ENCODE measurements at places on chromosomes 6 and 20. TPM values are rescaled to one million over a fixed set of nuclear protein-coding genes. Genes with fewer than 3 reads are reported as not detected.

DNA sequence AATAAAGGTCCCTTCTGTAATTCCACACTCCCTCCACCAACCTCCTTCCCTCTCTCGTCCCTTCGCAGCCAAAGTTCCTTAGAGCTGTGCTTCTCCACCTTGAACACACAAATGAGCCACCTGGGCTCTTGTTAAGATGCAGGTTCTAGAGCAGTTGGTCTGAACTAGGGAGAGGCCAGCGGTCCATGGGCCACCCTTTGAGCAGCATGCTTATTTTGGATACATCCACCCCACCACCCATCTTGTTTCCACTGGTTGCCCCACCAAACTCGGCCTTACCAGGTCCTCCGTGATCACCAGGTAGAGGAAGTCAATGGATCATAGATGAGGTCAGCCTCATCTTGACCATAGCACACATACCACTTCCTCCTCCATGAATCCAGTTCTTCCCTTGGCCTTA lies 7.3 kb upstream of the BPIFA2 start:
- no peak for DNase-seq

GRCh38 chr6:170039156-170040114 lies 251.4 kb downstream of the DLL1 start:
- no peak for DNase-seq

DNA sequence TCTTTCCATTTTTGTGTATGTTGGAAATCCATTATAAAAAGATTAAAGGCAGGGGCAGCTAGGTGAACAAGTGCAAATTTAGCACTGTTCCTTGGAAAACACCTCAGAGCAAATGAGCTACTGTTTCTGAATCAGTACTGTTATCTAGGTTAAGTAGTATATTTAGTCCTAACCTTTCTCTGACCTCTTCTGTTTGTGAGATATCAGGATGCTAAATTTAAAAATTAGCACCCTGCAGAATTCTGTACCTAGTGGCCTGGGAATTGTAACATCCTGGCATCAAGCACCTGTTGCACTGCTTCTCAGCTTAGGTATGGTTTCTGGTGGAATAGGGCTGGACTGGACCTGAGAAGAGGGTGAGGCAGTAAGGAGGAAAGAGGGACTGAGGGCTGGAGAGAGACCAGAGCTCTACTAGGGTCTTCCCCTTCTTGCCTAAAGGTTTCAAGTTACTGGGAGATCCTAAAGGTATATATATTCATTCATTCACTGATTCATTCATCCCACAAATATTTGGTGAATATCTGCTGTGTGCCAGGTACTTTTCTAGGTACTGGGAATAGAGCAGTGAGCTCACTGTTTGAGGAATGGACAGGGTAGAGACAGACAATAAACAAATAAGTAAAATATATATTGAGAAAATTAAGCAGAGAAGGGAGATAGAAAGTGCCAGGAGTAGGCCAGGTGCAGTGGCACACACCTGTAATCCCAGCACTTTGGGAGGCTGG lies 5.2 kb downstream of the ZNF76 start:
- DNase-seq: no peak

DNA sequence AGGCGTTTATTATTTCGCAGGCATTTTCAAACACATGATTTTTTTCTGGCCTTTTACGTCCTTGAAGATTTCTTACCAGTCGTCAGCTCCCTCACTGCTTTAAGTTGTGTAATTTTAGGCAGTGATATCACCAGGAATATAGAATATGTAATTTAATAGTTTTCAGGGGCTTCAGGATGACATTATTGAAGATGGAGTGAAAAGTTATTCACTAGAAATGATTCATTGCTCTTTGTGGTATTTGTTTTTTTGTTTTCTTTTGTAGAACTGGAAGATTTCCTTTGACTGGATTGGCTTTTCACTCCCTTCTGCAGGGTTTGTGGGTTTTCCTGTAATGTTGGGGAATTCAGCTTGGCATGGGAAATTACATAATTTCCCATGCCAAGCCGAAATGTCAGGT lies 2.0 kb downstream of the LRRC1 start:
- DNase-seq: no peak

DNA sequence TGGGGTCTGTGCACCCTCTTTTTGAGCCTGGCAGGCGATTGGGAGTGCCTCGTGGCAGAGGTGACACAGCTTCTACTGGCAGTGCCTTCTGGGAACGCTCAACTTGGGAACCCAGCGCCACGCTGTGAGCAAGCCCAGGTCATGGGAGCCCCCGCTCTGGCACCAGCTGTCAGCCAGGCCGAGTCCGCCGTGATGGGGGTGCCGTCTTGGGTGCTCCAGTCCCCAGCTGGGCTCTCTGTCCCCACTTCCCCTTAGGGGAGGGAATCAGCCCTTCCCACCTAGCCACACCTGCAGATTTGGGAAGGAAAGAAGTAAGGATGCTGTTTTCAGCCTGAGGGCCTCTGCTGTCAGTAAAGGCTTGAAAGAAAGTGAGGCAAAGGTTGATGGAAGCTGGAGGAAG lies 31.0 kb upstream of the NTSR1 start:
- no peak for DNase-seq

GRCh38 chr6:116580198-116580597 lies 8.9 kb downstream of the RWDD1 start:
- DNase-seq: no peak

DNA sequence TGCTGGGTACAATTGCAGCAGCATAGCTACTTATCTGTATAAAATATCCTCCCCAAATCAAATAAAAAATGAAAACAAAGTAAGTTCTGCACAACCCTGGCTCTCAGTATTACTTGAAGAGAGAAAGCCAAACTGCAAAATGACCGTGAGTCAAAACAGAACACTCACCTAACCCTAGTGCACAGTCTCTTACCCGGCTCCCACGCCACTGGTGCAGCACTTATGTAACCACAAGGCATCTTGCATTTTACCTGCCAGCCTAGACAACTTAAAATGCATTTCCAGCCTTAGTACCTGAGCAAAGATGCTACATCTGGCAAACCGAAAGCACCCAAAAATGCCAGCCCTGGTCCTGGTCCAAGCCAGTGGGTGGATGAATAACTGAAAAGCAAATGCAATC lies 12.4 kb upstream of the SIRPB1 start:
- DNase-seq: no peak

- no peak for DNase-seq
Observed at GRCh38 chr20:47543006-47543431, 41.3 kb downstream of the NCOA3 start.

- peak; percentile 94 for DNase-seq
Observed at GRCh38 chr6:138546733-138547185, 47.5 kb upstream of the NHSL1 start.

DNA sequence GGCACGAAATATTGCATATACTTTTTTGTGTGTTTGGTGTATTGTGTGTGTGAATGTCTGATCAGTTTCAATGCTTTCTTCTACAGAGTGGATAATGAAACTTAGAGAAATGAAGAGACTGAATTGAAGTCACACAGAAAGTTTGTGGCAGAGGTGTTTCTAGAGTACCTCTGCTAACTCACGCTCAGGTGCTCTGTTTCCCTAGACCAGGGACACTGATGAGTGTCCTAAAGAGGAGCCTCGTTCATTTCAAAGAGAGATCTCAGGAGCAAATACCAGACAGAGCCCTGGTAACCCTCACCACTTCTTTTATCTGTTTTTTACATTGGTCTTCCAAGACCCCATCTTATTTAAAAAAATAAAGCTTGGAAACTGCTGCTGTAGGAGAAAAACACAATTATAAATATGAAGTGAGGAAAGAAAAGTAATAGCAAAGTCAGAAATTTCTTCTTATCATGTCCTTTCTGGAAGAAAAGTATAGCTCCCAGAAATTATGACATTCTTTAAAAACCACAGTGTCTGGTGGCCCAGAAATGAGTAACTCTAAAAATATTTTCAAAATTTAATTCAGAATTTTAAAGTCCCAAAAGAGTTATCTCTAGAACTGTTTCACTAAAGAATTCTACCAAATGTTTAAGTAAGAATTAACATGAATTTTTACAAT lies 720.6 kb downstream of the RFPL4B start:
- no peak for DNase-seq

GRCh38 chr6:36927691-36928546 lies 26.6 kb upstream of the PI16 start:
- no peak for DNase-seq

DNA sequence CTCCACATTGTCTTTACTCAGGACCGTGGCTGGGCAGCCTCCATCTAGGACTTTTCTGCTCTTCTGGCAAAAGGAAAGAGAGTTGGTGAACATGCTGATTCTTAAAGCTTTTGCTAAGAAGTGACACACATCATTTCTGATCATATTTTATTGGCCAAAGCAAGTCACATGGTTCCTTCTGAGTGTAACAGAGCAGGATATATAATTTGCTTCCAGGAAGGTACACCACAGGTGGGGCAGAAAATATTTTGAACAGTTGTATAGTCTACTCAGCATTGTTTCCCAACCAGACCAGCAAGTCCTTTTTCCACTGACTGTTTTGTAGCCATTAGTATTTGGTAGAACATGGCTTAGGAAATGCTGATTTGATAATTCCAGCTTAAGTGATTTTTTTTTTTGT lies 73.5 kb downstream of the AKAP7 start:
- DNase-seq: no peak

DNA sequence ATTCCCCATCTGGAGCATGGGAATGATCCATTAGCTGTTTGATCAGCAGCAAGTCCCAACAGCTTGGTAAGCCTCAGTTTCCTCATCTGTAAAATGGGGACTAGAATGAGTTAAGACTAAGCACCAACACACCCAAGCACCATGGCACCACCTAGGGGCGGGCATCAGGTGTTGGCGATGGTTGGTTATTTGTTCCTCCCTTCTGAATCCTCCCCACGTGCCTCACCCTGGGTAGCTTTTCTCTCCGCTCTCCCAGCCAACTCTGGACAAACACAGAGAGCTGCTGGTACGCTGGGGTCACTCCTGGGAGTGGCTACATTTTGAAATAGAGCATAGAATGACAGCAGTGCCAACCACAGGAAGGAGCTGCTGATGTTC lies 13.3 kb upstream of the ITPR3 start:
- DNase-seq: peak; percentile 29

- no peak for DNase-seq
Observed at GRCh38 chr20:42474646-42475045, 715.1 kb downstream of the PTPRT start.

GRCh38 chr6:160457823-160458222 lies 109.6 kb downstream of the SLC22A3 start:
- no peak for DNase-seq

GRCh38 chr20:59770270-59770669 lies 163.2 kb downstream of the SYCP2 start:
- DNase-seq: no peak

GRCh38 chr20:38970302-38970701 lies 8.2 kb downstream of the DHX35 start:
- no peak for DNase-seq

DNA sequence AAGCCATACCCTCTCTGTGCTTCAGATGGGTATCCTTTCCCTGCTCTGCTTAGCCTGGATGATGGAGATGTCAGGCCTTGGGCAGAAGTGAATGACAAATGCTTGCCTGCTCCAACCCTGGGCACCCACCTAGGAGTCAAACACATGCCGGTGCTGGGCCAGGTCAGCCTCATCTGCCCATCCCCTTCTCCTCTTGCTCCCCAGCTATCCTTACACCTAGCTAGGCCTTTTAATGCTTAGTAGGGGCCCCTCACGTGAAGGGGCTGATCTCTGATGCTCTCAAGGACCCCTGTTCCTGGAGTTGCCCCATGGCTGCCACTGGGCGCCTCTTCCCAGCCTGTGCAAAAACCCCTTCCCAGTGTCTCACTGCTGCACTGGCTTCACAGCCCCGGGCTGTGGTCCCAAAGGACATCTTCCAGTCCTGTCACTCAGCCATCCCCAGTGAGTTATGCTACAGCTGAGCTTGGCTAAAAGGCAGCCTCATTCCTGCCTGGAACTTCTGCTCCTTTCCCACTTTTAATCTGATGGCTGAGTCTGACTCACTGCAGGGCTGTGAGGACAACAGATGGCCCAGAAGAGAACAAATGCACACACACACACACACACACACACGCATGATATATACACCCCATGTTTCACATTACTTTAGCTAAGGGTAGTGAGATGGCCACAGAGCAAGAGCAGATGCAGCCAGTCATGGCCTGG lies 12.8 kb upstream of the SDCBP2 start:
- peak; percentile 55 for DNase-seq

GRCh38 chr20:21230220-21230619 lies 72.9 kb upstream of the XRN2 start:
- DNase-seq: no peak

DNA sequence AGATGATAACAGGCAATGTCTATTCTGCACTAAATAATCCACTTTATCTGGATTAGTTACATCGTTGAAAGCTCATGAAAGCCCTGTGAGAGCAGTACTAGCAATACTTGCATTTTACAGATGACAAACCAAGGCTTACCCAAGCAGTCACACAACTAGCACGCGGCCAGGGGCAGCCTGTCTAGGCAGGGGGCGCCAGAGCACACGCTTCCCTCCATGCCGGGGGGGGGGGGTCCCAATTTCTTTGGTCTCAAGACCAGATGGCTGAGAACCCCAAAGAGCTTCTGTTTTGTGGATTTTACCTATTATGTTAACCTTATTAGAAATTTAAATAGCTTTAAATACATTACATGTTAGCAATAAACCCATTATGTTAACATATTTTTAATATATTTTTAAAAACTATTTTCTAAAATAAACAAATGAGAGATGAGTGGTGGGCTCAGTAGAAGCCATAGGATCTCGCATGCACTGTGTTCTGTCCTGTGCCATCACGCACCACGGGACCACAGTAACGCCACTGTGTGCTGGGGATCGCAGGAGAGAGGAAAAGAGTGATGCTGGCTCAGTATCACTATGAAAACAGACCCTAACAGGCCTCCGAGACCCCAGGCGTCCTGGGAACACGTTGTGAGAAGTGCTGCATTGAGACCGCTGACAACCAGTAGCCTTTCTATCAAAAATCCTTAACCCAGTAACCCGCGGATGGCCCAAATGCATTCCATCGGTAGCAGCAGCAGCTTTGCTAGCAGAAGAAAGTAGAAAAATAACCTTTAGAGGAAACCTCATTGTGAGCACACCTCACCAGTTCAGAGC lies 5.3 kb upstream of the PRR18 start:
- DNase-seq: peak; percentile 56

- no peak for DNase-seq
Observed at GRCh38 chr20:24519476-24519875, 50.0 kb downstream of the SYNDIG1 start.

DNA sequence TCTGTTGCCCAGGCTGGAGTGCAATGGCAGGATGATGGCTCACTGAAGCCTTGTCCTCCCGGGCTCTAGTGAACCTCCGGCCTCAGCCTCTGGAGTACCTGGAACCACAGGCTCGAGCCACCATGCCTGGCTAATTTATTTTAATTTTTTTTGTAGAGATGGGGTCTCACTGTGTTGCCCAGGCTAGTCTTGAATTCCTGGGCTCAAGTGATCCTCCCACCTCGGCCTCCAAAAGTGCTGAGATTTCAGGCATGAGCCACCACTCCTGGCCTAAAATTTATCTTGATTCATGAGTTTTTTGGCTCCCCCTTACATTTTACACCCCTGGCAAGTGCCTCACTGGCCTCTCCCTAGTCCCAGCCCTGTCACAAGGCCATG lies 2.5 kb upstream of the SLC29A1 start:
- no peak for DNase-seq

CAGE1 gene
- total RNA-seq: under 0.01 TPM

LAMA5 gene
- 127 TPM for total RNA-seq

FAM110A gene
- total RNA-seq: 2.7 TPM

GINS1 gene
- total RNA-seq: 20.8 TPM

SCGN gene
- not detected for total RNA-seq

SLC44A4 gene
- total RNA-seq: 0.17 TPM

SLC13A3 gene
- total RNA-seq: 0.05 TPM

TMEM244 gene
- total RNA-seq: not detected

Data from dermis blood vessel endothelial cell (primary cell).